EH (cell line): ENCODE measurements at places on chromosomes 13 and 19.
A peak's percentile ranks its signal among the peaks of the same experiment; 100 is the strongest.

GRCh38 chr19:34186205-34186604 lies 13.9 kb downstream of the LSM14A start:
- no peak for DNase-seq

DNA sequence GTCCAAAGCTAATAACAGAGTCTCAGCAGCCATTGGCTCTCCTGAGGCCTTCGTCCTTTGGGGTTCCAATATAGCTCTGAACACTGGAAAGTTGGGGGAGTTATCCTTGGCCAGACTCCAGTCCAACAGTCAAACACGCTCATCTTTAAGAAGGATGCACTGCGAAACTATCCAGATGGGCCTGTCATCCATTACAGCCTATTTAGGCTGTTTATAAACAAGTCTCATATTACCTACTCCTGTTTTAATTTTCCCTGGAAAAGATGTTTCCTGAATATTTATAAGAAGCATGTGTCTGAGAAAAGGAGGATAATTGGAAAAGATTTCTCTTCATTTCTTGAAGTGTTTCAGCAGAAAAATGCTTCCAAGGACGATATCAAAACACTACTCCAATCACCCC lies 170.7 kb downstream of the DCT start:
- DNase-seq: no peak

GRCh38 chr19:32563761-32564160 lies 17.2 kb upstream of the PDCD5 start:
- no peak for DNase-seq

DNA sequence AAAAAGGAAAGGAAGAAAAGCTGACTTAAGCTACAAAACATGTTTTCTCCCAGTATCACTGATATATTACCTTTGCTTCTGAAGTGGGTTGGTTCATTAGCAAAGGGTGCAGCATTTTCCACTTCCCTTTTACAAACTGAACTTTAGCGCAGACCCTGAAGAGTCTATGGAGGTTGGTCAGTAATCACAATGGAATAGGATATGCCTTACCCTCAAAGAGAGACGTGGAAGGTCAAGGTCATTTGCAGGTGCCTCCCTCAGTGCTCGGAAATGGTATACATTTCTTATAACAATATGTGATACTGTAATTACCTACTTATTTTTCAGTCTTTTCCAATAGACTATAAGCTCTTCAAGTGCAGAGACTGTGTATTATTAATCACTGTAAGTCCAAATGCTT lies 21.9 kb upstream of the MED4 start:
- DNase-seq: no peak

- DNase-seq: no peak
Measured at GRCh38 chr13:94242554-94242953, 236.9 kb downstream of the DCT start.

DNA sequence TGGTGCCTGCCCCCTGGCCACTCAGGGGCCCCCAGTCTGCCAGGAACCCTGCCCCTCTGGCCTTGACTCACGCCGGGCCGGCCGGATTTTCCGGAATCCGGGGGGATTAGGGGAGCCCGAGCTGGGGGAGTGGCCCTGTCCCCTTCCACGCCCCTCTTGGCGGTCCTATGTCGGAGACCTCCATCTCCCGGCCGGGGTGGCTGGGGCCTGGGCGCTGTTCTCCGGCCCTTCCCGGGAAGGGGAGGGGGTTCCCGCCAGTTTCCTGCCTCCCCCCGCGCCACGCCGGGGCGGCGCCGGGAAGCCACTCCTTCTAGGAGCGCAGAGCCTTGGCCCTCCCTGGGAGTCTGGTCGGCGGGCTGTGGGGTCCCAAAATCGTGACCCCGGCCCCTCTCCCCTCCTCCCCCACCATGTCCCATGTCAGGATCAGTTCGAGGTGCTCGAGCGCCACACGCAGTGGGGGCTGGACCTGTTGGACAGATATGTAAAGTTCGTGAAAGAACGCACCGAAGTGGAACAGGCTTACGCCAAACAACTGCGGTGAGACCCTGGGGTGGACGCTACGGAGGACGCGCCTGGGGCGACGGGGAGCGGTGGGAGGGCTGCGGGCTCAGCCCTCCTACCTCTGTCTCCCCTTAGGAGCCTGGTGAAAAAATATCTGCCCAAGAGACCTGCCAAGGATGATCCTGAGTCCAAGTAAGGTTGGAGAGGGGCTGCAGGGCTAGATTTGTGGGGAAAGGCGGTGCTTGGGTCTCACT lies 1.3 kb downstream of the TRIP10 start:
- peak; percentile 50 for DNase-seq

GRCh38 chr19:31938675-31939074 lies 406.7 kb upstream of the ZNF507 start:
- DNase-seq: no peak

DNA sequence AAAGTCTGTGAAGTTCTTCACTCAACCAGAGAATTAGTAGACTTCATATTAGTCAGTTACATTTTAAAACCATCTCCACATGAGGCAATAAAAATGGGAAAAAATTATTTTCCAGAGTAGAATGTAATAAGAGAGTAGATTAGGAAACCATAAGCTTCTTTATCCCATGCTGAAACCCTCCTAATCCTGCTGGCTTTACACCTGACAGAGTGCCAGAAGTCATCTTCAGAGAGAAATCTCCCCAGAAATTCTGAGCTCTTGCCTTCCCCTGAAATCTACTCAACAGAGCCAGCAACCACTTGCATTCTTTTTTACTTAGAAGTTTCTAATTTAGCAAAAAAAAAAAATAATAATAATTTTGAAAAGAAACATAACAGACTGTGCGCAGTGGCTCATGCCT lies 279.9 kb downstream of the NHLRC3 start:
- no peak for DNase-seq

GRCh38 chr13:44474122-44474910 lies 100.7 kb downstream of the SERP2 start:
- peak; percentile 43 for DNase-seq

DNA sequence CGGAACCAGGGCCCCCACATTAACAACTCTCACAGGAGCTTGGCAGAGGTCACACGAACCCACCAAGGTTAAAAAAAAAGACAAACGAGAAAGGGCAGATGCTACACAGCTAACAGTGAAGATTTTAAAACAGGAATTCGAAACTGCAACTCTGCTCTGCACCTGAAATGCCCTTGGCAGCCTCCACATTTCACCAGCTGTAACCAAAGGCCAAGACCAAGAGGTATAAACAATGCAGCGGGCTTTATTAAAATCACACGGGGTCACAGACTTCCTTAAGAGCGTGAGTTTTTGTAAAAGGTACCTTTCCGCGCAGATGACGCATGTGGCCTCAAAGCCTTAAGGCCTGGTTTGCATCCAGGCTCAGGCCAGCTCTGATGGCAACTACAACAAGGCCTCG lies 88.2 kb downstream of the STK24 start:
- no peak for DNase-seq

- no peak for DNase-seq
Measured at GRCh38 chr13:102190930-102191329, 210.9 kb downstream of the FGF14 start.

- DNase-seq: no peak
Measured at GRCh38 chr19:14614099-14614412, 31.2 kb downstream of the CLEC17A start.

GRCh38 chr19:45638930-45639729 lies at the start of gene EML2:
EML2 (minus strand) TSS chr19:45639397; CDS start chr19:45639376, 21 bp downstream.
- DNase-seq: peak; percentile 46

DNA sequence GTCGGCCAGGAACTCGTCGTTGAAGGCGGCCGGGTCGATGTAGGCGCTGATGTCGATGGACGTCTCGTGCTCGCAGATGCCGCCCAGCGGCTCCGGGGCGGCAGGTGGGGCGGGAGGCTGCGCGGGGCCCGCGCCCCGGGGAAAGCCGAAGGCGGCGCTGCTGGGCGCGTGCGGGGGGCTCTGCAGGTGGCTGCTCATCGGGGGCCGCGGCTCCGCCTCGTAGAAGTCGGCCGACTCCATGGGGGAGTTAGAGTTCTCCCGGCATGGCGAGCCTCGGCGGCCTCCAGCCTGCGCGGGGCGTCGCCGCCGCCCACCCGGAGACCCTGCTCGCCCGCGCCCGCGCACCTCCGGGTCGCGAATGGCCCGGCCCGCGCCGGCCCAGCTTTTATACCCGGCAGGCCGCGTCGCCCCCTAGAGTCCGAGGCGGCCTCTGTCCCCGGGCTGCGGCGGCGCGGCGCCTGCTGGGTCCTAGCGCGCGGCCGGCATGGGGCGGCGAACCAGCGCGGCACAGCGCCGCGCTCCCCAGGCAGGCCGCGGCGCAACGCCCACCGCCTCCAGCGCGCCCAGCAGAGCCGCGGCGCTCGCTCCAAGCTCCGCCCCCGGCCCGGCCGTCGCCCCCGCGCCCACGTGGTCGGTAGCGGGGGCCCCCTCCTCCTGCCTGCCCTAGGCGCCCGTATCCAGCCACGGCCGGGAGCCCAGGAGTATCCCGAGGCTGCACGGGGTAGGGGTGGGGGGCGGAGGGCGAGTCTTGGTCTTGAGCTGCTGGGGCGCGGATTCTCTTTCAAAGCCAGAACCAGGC lies at the start of gene CEBPA:
Gene CEBPA (minus strand): TSS at position 360 of the 799 bp plus-strand sequence. CDS start 120 bp downstream, at position 240.
- peak; percentile 80 for DNase-seq

GRCh38 chr13:101837288-101837687 lies 384.8 kb downstream of the ITGBL1 start:
- no peak for DNase-seq

DNA sequence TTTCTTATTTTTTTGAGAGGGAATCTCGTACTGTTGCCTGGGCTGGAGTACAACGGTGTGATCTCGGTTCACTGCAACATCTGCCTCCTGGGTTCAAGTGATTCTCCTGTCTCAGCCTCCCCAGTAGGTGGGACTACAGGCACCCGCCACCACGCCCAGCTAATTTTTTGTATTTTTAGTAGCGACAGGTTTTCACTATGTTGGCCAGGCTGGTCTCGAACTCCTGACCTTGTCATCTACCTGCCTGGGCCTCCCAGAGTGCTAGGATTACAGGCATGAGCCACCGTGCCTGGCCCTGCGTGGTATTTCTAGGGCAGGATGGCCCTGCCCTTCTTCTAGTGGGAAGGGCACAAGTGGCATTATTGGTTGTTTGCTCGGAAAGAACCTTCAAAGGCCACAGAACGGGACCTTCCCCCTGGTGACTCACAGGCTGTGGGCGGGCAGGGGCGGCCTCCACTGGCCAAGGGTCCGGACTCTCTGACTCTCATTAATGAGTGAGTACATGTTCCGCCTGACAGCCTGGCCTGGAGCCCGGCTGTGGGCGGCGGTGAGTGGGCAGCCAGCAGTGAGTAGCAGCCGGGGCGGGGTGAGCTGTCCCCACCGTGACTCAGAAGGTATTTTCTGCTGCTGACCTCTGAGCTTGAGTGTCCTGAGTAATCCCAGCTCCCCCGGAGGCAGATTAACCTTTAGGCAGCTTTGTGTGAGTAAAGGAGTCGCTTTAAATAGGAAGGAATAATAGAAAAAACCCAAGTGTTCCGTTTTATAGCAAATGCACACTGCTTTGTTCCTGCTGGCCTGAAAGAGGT lies 5.1 kb downstream of the DOT1L start:
- peak; percentile 99 for DNase-seq

DNA sequence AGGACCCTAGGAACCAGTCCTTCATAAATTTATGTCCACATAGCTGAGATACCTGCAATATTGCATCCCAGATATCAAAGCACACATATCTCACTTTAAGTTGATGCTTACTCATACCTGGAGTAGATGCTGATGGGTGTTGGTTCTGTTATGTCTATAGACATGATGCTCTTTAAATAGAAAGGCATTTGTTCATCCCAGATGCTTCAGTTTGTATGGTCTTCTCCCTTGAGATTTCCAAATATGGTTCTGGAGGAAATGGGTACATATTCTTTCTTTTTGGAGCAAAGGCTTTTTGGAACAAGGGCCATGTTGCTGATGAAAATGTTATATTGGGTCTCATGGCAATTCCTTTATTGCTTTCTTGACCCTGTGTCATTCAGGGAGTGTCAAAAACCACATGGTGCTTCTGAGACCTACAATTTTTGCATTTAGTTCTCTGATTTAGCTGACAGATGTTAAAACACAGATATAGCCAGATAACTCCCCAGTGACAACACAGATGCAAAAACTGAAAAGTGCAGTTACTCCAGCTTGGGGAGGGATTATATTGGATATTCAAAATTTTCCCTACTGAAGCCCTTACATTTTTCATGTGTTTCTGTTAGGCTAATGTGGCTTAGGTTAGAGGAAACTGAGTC lies 211.4 kb downstream of the KCNRG start:
- no peak for DNase-seq

- no peak for DNase-seq
Measured at GRCh38 chr13:59651479-59651878, 512.2 kb downstream of the DIAPH3 start.

DNA sequence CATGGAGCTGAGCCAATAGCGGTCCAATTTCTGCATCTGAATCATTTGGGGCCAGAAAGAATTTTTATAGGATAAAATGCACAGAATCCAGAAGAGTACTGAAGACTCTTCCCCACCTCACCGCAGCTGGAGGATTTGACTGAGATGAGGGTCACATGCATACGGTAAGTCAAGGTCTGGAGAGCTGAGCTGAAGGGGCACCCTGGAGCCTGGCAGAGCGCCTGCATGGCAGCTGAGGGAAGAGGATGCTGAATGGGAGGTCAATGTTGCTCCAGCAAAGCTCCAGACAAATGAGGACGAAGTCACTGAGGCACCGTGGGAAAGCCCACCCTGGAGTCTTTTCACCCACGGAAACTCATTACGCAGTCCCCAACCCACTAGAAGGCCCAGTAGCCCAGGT lies 43.4 kb upstream of the ATP12A start:
- DNase-seq: no peak

DNA sequence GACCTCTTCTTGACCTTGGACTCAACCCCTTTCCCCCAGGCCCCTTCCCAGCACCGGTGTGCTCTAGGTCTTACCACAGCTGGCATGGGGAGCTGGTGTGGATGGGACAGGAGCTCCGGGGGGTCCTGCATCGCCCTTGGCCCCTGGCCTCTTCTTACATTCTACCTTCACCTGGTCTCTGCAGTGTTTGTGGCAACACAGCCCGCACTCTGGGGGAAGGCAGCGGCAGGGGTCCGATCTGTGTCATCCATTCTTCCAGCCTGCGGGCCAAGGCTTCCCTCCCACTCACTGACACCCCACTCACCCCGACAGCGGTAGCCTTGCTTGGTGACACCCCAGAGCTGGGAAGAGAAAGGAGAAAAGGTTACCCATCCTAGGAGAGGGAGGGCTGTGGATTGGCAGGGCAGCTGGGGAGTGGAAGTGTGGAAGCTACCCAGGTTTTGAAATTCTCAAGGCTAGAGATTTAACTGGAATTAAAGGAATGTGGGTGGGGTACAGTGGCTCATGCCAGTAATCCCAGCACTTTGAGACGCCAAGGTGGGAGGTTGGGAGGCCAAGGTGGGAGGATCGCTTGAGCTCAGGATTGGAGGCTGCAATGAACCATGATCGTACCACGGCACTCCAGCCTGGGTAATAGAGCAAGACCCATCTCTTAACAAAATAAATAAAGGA lies 8.3 kb downstream of the FAM98C start:
- DNase-seq: no peak
